Aorta (tissue), 5 donors: ENCODE measurements at places on chromosomes 4 and X. TPM values are rescaled to one million over a fixed set of nuclear protein-coding genes. Genes with fewer than 3 reads are reported as not detected.

The CTSO gene
- polyA plus RNA-seq, result 7.6 TPM

The TMEM47 gene
- 109 TPM for polyA plus RNA-seq

The DRD5 gene
- not detected for polyA plus RNA-seq

The MGAT4D gene
- not detected for polyA plus RNA-seq

The SHROOM3 gene
- polyA plus RNA-seq, result 14.1 TPM

The BMP3 gene
- polyA plus RNA-seq, result 0.50 TPM

The MTM1 gene
- 8.4 TPM for polyA plus RNA-seq

The CLIC2 gene
- 9.0 TPM for polyA plus RNA-seq

The KDM5C gene
- 37.1 TPM for polyA plus RNA-seq

The ARMCX4 gene
- polyA plus RNA-seq, result 16.5 TPM

The MSANTD1 gene
- not detected for polyA plus RNA-seq

The BMP2K gene
- polyA plus RNA-seq, result 12.5 TPM

The MAGEB10 gene
- polyA plus RNA-seq, result not detected

The TRO gene
- 35.4 TPM for polyA plus RNA-seq

The NPY1R gene
- polyA plus RNA-seq, result 112 TPM

The DSPP gene
- polyA plus RNA-seq, result 0.13 TPM

The ADH1B gene
- 517 TPM for polyA plus RNA-seq

The GYPA gene
- not detected for polyA plus RNA-seq

The BST1 gene
- polyA plus RNA-seq, result 18.5 TPM

The TMA16 gene
- polyA plus RNA-seq, result 21.4 TPM

The AKAP4 gene
- not detected for polyA plus RNA-seq

The TRIM60 gene
- not detected for polyA plus RNA-seq

The AIMP1 gene
- 38.6 TPM for polyA plus RNA-seq

The PSAPL1 gene
- not detected for polyA plus RNA-seq
